ENCODE measurements at places on chromosomes 4 and X.

GRCh38 chr4:25811841-25812240 lies 50.9 kb downstream of the SEL1L3 start:
- DNase-seq, result no peak

DNA sequence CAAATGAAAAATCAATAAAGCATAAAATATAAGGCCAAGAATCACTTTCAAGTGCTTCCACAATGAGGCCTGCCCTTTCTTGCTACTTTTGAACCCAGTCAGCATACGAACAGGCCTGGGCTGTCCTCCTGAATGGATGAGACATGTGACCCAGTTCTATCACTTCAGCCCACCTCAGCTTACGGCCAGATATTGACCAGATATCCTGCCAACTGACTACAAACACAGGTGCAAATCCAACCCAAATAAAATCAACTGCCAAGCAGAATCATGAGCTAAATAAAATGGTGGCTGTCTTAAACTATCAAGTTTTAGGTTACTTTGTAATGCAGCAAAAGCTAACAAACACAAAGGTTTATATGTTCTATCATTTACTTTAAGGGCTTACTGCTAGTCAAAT lies 53.7 kb downstream of the PDS5A start:
- DNase-seq, result no peak

GRCh38 chr4:72679666-72680065 lies 110.6 kb upstream of the ADAMTS3 start:
- DNase-seq, result no peak

- DNase-seq, result no peak
Measured at GRCh38 chrX:29376584-29376983, 789.3 kb downstream of the IL1RAPL1 start.

DNA sequence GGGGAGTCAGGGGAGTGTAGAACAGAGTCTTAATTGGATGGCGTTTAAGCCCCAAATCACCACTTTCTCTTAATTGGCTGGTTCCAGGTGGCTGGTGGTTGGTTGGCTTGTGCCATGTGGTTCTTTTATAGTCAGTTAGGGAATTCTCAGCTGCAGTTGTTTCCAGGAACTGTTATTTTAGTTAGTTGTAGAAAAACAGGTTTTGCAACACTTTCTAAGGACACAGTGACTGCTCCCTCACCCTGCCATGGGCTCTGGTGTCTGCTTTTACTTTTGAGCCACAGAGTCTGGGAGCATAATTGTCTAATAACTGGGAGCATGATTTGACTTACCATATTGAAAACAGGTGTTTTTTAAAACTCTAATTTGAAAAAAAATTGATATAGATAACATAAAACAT lies 75.8 kb upstream of the PCDH18 start:
- DNase-seq, result no peak

GRCh38 chr4:38894322-38894982 lies 26.8 kb downstream of the FAM114A1 start:
- no peak for DNase-seq

DNA sequence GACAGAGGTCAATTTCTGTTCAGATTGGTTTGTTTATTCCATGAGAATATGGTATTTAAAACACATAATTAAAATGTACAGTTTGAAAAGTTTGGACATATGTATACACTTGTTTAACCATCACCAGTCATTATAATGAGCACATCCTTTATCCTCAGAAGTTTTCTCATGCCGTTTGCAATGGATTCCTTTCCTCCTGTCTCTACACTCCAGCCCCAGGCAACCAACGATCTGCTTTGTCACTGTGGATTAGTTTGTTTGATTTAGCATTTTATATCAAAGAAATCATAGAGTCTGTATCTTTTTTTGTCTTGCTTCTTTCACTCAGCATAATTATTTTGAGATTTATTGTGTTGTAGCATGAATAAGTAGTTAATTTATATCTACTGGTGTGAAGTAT lies 243.0 kb upstream of the TRAM1L1 start:
- no peak for DNase-seq

- peak; percentile 54 for DNase-seq
Measured at GRCh38 chr4:15003401-15003890, 1.2 kb downstream of the CPEB2 start.

DNA sequence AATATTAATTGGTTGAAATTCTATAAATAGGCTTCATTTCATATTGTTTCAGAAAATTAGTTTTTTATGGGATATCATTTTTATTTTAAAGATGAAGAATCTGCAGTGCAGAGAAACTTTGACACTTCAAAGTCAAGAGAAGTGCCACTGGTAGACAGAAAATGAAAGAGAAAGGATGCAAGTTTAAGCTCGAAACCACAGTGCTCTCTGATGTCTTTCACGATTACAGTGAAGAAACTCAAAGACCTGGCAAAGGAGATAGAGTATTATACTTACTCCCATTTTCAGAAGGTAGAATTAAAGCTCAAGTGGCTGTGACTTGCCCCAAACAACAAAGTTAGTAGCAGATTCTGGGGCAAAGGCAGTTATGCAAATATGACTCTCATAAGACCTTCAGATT lies 745.4 kb downstream of the TECRL start:
- DNase-seq, result no peak

- DNase-seq, result no peak
Measured at GRCh38 chr4:56768763-56769162, 52.7 kb downstream of the SPINK2 start.

DNA sequence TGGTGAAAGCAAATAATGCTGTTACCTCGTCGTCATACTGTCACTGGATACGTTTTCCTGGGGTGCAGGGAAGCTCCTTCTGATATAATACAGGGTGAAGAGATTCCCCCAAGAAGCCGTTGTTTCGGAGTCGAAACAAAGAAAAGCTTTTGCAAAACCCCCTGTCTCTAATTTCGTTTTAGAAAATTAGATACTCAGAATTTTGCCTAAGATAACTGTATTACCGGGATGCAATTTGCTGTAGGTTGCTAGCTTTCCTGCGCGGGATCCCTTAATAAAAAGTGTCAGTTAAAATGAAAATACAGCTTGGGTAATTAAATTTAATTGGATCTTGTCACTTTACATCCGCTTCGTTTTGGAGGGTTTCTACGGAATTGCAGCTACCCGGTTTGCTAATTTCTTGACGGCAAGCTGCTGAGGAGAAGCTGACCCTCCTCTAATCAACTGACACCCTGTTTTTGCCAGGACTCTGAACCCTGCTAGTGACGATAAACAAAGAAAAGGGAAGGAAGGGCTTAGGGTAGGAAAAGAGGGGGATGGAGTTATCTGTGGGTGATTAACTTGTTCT lies 174.6 kb downstream of the SHOX start:
- no peak for DNase-seq

- DNase-seq, result no peak
Measured at GRCh38 chrX:75968293-75968692, 183.2 kb upstream of the MAGEE2 start.

- DNase-seq, result no peak
Measured at GRCh38 chr4:136329042-136329662, 1203.1 kb downstream of the PCDH18 start.
